ENCODE measurements at places on chromosomes 13 and 19.

DNA sequence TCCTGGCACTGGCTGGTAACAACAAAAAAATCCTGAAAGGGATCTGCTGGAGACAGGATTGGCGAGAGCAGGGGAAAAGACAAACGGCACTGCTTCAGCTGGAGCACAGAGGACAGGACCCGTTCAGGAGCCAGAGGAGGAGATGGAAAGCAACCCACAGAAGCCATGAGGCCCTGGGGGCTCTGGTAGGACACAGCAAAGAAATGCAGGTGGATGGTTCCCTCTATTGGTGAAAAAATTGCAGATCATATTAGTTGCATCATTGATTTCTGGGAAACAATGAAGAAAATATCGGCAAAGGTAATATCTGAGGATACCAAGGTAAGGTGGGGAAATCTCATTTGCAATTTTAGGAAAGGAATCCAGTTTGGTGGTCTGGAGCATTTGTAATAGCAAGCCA lies 25.7 kb upstream of the TPP2 start:
- no peak for DNase-seq

- no peak for DNase-seq
Observed at GRCh38 chr13:27112006-27112405, 59.6 kb downstream of the USP12 start.

- no peak for DNase-seq
Observed at GRCh38 chr19:53396525-53396868, 1.5 kb downstream of the ZNF765 start.

GRCh38 chr13:20177049-20177831 lies 15.5 kb downstream of the GJB2 start:
- DNase-seq, result no peak

DNA sequence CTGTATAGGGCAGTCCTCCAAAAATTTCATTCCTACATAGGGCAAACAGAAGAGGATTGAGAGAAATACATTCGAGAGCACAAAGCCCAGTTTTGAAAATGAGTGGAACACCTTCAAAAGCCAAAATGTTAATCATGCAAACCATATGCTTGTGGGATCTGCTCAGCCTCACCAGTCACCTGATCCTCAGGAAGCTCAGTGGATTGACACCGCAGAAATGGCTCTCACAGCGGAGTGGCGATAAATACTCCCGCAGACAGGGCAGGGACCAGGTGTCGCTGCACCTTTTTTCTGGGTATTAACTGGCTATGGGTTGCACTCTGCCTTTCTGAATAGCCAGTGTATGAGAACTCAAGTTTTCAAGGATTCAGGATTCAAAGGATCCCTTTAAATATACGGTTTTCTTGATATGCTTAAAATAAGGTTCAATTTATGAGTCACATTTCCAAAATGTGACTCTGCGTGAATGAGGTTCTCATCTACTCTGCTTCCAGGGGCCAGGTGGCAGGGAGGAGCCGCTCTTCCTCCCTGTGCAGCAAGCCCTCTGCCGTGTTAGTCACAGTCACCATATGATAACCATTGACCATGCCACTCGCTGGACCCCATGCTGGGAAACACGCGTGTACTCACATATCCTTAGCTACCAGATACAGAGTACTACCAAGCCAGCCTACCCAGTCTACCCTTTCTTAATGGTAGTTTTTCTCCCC lies 18.3 kb upstream of the DHRS12 start:
- no peak for DNase-seq
